ENCODE measurements at places on chromosomes 2 and 18.

- no peak overlapping the region for H3K27ac ChIP-seq
- H3K36me3 ChIP-seq, result no peaks in the 10 kb centered on the region
Measured at GRCh38 chr2:10022966-10023662, 20.2 kb upstream of the KLF11 start.

GRCh38 chr2:8543060-8543382, 138.8 kb upstream of the ID2 start:
- no peaks in the 10 kb centered on the region for H3K36me3 ChIP-seq
- H3K27me3 ChIP-seq, result no peaks in the 10 kb centered on the region
- no peak overlapping the region for H3K4me3 ChIP-seq
- H3K4me1 ChIP-seq, result peaks cover 3% of the 10 kb centered on the region
- no peak for DNase-seq

DNA sequence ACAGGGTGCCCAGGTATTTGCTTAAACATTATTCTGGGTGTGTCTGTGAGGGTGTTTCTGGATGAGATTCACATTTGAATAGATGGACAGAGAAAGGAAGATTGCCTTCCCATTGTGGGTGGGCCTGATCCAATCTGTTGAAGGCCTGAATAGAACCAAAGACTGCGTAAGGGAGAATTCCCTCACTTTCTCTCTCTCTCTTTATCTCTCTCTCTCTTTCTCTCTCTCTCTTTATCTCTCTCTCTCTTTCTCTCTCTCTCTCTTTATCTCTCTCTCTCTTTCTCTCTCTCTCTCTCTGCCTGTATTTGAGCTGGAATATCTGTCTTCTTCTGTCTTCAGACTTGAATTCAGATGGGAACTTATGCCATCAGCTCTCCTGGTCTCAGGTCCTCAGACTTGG, 148.4 kb downstream of the FAM124B start:
- H3K4me3 ChIP-seq, result no peak overlapping the region
- H3K4me1 ChIP-seq, result no peaks in the 10 kb centered on the region
- H3K27me3 ChIP-seq, result no peaks in the 10 kb centered on the region
- H3K27ac ChIP-seq, result no peak overlapping the region
- H3K36me3 ChIP-seq, result no peaks in the 10 kb centered on the region

- peak overlapping the region; percentile 63 for H3K4me3 ChIP-seq
- H3K4me1 ChIP-seq, result peaks cover 12% of the 10 kb centered on the region
- DNase-seq, result peak; percentile 87
- no peaks in the 10 kb centered on the region for H3K36me3 ChIP-seq
- peaks cover 3% of the 10 kb centered on the region for H3K27me3 ChIP-seq
- H3K27ac ChIP-seq, result no peak overlapping the region
Measured at GRCh38 chr2:29920130-29920577, 1.2 kb downstream of the ALK start.

GRCh38 chr2:62151306-62151638, 44.6 kb upstream of the B3GNT2 start:
- H3K36me3 ChIP-seq, result no peaks in the 10 kb centered on the region
- no peak overlapping the region for H3K27ac ChIP-seq
- DNase-seq, result no peak
- H3K4me1 ChIP-seq, result no peaks in the 10 kb centered on the region
- no peaks in the 10 kb centered on the region for H3K27me3 ChIP-seq

- H3K27me3 ChIP-seq, result no peaks in the 10 kb centered on the region
- H3K4me1 ChIP-seq, result no peaks in the 10 kb centered on the region
- H3K4me3 ChIP-seq, result no peak overlapping the region
- H3K36me3 ChIP-seq, result no peaks in the 10 kb centered on the region
- no peak for DNase-seq
Measured at GRCh38 chr2:239880396-239880795, 144.7 kb downstream of the NDUFA10 start.

- no peak overlapping the region for H3K27ac ChIP-seq
- peak overlapping the region; percentile 48 for H3K4me3 ChIP-seq
- H3K4me1 ChIP-seq, result peaks cover 1% of the 10 kb centered on the region
- peak; percentile 23 for DNase-seq
- H3K36me3 ChIP-seq, result no peaks in the 10 kb centered on the region
Measured at GRCh38 chr18:75455249-75456198, 28.0 kb upstream of the SMIM21 start.

Data from neuronal stem cell (in vitro differentiated cells).